ENCODE measurements at places on chromosomes 3 and 15.

- no peak for DNase-seq
Observed at GRCh38 chr3:46882377-46883053, 5.0 kb downstream of the PTH1R start.

DNA sequence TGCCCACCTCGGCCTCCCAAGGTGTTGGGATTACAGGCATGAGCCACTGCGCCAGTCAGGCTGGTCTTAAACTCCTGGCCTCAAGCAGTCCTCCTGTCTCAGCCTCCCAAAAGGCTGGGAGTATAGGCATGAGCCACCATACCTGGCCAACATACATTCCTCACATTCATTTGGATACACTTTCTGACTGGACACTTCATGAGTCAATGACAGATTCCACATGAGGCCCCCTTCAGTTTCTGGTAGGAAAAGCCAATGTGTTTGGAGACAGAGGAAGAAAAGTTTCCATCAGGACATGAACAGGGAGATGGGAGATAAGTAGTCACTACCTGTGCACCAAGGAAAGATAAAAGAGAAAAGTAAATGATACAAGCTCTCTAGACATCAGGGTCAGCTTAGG lies 49.4 kb upstream of the GSK3B start:
- no peak for DNase-seq

DNA sequence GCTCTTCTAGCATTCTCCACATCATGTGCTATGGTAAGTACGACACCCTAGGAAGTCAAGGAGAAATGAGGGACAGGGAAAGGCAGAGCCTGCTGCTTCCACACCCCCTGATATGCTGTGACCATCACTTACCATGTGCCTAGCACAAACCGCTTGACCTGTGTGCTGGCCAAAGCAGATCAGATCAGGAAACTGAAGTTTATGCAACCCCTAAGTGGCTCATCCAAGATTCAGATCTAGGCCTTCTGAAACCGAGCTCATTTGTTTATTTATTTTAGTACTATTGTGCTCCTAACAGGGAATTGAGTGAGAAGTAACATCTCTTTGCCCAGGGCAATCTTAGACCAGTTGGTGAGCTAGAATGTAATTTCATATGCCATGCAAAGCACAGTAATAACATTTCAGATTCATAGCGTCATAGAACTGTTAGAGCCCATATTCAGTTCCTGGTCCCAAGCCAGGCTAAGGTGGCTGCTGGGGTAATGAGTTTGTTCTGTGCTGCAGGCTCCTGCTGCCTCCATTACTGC lies at the start of gene RTP2:
Gene RTP2, minus strand, starts transcription at position 51 of the 527 bp plus-strand sequence. CDS start 429 bp downstream, outside the sequence.
- no peak for DNase-seq

- no peak for DNase-seq
Observed at GRCh38 chr15:96891046-96891445, 560.5 kb downstream of the NR2F2 start.

DNA sequence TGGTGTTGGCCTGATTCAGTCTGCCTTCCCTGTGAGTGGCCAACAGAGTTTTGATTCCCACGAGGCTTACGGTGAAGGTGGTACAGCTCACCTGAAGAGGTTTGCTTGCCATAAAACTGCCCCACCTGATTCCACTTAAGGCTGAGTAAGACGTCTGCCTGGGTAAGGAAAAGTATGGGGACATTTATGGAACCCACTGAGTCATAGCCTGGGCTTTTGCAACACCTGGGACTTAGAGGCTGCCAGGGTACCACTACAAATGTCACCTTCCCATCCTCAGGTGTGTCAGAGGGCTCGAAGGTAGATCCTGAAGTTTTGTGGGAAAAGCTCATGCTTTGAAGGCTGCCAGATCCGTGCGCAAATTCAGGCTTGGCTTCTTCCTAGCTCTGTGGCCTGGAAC lies 56.9 kb upstream of the SLCO2A1 start:
- DNase-seq, result no peak

Measured in kidney glomerular epithelial cell (primary cell).